ENCODE measurements at places on chromosomes 7 and 10.

DNA sequence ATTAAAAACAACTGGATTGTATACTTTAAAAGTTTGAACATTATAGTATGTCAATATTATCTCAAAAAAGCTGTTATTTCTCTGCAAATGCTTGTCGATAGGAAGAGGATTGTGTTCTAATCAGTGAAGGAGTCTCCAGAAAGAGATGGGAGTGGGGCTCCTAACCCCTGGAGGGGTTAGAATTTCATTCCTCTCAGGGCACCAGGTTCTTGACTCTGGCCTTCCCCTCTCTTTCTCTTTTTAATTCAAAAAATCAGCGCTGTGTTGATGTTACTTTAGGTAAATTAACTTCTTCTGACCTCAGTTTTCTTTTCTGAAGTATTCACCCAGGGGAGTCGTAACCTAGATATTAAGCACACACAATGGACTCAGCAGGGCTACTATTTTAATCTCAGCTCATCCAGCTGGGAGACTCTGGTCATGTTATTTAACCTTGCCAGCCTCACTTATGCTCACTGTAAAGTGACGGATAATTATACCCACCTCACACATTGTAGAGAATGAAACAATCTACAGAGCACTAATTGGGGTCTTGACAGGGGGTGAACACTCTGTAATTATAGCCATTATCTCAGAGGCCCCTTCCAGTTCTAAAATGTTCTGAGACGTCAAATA is 59.4 kb downstream of the GCC1 start:
- no peak for DNase-seq

DNA sequence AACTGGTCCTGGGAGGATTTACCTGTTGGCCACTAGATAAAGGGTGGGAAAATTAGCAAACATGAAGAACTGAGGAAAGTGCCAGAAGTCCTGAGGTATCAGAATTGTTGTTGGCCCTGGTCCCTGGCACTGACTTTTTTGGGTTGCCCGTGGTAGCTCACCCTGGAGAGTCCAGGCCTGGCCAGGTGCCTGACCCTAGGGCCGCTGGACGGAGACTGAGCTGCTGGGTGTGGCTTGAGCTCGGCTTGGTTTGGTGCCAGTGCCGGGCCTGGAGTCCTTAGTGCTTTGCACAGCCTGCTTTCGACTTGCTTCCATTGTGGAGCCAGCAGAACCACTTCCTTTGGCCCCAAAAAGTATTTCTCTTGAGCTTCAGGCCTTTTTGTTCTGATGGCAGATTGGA is 12.9 kb downstream of the MDH2 start:
- no peak for DNase-seq

DNA sequence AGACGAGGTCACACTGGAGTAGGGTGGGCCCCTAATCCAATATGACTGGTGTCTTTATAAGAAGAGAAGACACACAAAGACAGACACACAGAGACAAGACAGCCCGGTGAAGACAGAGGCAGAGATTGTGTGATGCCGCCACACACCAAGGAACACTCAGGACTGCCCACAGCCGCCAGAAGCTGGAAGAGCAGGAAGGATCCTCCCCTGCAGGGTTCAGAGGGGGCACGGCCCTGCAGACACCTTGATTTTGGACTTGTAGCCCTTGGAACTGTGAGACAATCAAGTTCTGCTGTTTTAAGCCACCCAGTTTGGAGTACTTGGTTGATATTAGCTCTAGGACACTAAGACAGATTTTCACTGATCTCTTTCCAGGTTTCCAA is 72.1 kb upstream of the NANOS1 start:
- DNase-seq: no peak

- DNase-seq: no peak
Measured at GRCh38 chr7:157545681-157546060, 208.9 kb downstream of the DNAJB6 start.

- no peak for DNase-seq
Measured at GRCh38 chr10:49400365-49400764, 4.5 kb upstream of the DRGX start.
